NCI-H524 (cell line): ENCODE measurements at places on chromosomes 3 and 15.

DNA sequence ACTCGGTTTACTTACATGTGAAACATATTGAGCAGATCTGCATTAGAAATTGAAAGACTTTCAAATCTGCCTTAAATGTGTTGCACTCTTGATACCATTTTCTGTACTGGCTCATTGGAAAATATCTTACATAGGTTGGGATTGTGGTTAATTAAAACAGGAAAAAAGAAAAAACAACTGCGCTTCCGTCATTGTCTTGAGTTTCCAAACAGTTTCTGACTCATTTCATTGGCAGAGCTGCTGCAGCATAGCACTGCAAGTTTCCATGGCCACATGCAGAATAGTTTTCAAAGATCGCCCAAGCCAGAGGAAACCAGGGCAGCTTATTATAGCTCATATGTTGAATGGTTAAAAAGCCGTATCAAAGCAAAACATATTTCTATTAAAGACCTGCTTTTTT, 446.6 kb upstream of the BCHE start:
- no peak for DNase-seq

GRCh38 chr15:59615661-59616060, 4.1 kb downstream of the GCNT3 start:
- DNase-seq, result no peak

GRCh38 chr3:153348457-153349107, 186.6 kb downstream of the RAP2B start:
- no peak for DNase-seq

DNA sequence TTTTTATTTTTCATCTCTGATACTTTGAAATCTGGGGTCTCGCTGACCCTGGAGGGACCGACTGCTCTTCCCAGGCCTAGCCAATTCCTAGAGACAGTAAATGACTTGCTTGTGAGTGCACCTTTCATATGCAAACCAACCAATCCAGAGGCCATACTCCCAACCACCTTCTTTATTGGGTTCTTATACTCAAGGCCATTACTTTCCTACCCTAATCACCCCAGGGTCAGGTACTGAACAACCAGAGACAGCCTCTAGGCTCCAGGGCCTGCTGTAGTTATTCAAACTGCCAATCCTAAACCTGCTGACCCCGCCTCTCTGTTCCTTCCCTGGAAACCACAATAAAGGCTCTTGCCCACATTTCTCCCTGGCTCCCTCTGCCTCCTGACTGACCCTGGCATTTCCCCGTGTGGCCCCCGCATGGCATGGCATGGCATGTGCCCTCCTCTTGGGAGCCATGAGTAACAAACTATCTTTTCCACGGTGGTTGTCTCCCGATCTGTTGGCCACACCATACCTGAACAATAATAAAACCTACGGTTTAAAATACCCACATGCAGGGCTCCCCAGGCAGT, 42.9 kb downstream of the ADCY5 start:
- no peak for DNase-seq

DNA sequence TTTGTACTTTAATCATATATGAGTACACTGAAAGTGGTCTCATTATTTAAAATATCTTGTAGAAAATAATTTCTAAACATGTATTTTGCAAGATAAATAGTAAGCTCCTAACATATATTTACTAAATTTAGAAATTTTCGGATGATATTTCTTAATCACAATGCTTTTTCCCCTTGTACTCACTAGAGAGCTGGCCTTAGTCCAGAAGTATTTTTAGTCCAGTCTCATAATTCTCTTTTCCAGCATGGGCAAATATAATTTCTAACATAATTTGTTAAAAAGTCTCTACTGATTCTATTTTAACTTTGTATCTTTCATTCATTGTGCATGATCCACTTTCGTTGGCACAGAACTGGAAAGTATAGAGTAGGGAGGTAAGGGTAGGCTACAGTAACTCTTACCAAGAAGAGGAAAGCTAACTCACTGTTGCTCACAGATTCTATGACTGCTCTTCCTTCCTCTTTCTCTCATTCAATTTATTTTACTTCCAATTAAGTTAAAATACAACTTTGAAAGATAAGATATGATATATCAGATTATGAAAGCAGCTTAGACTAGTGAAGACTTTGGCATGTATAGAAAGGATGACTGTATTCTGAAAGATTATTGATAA, 39.3 kb downstream of the FGF7 start:
- DNase-seq, result no peak

DNA sequence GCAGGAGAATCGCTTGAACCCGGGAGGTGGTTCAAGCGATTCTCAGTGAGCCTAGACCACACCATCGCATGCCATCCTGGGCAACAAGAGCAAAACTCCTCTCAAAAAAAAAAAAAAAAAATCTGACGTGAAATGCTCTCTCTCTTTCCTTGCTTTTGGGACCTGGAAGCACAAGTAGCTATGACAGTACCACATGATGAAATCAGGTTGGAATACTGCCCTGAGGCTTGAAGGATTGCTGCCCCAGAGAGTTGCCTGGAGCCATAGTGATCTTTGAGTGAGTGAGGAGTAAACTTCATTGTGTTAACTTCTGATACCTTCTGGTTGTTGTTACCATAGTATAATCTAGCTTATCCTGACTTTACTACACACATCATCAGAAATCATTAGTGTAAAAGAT, 23.3 kb downstream of the AKAP13 start:
- DNase-seq, result no peak

- no peak for DNase-seq
Measured at GRCh38 chr15:60184579-60184978, 180.5 kb downstream of the FOXB1 start.

GRCh38 chr15:80967991-80968510, 21.6 kb downstream of the MESD start:
- DNase-seq, result no peak
